Kasumi-1 (cell line): ENCODE measurements at places on chromosomes 4 and X.
A peak's percentile ranks its signal among the peaks of the same experiment; 100 is the strongest.

DNA sequence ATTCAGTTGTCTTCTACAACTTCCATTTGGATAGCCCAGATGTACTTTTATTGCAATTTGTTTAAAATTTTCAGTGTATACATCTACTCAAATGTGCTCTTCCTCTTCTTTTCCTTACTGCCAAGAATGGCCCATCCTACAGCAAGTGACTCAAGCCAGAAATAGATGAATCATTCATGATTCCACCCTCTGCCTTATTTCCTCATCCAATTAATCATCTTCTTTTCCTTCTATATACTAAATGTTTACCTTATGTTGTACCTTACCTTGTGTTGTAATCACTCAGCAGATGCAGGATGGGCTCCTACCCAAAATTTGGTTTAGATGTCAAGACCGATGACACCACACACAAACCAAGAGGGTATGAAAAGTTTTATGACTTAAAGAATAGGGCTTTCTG is 437.8 kb downstream of the GRXCR1 start:
- DNase-seq: no peak

DNA sequence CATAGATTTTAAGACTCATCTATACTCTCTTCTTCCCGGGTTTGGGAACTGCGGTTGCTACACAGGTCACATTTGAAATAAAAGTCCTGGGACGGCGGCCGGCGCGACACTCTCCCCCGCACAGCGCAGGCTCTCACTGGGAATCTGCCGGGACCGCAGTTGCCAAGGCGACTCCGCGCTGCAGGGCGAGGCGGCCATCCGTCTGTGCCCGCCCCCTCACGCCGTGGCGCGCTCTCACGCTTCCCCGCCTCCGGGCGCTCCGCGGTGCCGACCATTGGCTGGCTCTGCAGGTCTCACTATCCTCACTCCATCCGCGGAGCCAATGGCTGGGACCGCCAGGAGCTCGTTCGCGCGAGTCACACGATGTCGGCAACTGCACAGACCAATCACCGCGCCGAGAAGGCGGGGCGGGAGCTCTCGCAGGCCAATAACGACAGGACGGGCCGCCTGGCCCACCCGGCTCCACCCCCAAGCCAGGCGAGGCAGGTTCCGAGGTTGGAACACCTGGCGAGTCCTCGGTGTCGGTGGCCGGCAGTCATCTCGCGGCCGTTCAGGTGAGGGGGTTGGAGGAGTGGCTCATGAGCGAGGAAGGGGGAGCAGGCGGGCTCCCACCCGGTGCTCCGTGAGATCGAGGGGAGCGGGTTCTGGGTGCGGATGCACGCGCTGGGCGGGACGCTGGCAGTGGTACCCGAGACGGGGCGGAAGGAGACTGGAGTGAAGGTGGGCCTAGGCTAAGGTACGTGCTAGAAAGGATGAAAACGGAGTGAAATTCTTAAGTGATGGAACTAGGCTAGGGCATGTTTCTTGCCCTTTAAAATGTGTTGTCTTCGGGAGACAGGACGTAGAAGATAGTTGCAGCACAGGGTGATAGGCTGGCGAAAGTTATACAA is at the start of gene MSMO1:
MSMO1 (plus strand) TSS at position 459 of the 890 bp plus-strand sequence. CDS start 5,702 bp downstream, outside the sequence.
- peak; percentile 97 for DNase-seq

- DNase-seq: no peak
These were observed 1153.0 kb downstream of the C4orf33 start for GRCh38 chr4:130249002-130249401.

DNA sequence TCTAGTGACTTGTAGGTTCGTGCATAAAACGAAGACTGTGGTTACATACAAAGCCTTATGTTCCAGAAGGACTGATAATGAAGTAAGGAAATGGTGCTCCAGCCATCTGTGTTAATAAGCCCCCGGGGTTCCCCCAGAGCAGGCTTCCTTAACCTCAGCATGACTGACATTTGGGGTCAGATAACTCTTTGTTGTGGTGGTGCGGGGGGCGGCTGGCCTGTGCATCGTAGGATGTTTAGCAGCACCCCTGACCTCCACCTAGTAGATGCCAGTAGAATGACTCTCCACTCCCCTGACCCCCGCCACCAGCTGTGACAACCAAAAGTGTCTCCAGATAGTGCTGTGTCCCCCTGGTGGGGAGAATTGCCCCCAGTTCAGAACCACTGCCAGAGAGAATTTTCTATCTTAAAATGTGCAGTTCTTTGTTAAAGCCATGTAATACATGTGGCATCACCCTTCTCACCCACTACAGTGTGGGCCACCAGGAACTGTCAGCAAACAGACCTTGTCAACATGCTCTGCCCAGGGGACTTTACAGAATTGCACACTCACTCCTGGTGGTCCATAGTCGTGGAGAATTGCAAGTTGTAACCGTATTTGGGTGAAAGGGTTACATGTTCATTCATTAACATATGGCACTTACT is 7.5 kb downstream of the SH3KBP1 start:
- DNase-seq: no peak

DNA sequence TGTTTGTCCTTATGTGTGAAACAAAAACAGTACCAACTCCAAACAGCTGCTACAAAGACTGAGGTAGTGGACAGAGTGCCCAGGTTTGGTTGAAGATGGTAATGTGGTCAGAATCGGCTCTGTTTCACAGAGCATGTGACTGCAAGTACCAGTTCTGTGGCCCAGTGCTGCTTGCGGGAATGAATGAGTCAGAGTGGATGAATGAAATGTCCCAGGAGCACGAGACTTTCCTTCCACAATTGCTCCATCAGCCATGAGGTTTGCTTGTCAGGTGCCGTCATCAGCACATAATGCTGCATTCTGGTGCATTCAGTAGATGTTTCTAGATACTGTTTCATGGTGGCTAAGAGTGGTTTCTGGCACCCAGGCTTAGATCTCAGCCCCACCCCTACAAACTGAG is 84.2 kb downstream of the GPR143 start:
- DNase-seq: no peak

DNA sequence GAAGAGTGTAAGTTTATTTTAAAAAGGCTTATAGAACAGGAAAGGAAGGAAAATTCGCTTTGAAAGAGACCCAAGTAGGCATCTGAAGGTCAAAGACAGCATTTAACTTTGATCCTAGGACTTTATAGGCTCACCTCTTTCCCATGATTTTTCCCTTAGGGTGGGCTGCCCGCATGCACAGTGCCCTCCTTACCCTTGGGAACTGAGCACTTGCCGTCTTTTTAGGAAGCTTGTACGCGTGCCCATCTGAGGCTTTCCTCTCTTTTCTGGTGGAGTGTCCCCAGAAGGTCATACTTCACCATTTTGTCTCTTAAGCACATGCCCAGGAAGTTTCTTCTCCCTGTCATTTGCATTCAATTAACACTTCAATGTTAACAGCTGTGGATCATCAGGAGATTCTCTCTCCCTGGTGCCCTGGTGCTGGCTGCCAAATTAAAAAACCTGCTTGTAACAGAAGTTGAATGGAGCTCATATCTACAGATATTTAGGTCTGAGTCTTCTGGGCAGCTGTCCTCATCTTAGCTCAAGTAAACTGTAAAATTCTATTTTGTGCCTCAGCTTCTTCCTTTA is 38.4 kb upstream of the IL9R start:
- no peak for DNase-seq

GRCh38 chrX:20517565-20517964 is 250.9 kb upstream of the RPS6KA3 start:
- DNase-seq: no peak
